ENCODE measurements at places on chromosomes 3 and 15. TPM values are rescaled to one million over a fixed set of nuclear protein-coding genes. Genes with fewer than 3 reads are reported as not detected.
A peak's percentile ranks its signal among the peaks of the same experiment; 100 is the strongest.

DNA sequence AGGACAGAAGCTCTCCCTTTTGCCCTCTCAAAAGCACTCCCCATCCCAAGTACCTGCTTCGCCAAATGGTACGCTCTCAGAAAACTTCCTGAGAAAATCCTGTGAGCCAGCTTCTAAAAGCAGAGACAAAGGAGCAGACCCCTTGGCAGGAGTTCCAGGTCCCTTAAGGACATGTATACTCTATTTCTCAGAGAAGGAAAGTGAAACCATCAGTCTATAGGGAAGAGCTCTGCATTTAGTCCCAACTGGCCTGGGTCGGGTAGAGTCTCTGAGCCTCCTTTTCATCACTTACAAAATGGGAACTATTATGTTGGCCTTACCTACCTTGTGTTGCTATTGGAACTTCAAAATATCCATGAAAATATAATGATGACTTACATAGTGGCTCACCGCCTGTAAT, 19.7 kb downstream of the DAPK2 start:
- DNase-seq, result no peak

ISLR gene
- 16.2 TPM for total RNA-seq

- DNase-seq, result no peak
Observed at GRCh38 chr3:161177991-161178390, 43.1 kb upstream of the NMD3 start.

SRGAP3 gene
- 10.1 TPM for total RNA-seq

NRG4 gene
- total RNA-seq, result not detected

STRC gene
- total RNA-seq, result 0.24 TPM

GRCh38 chr15:79682285-79682684, 214.5 kb downstream of the MTHFS start:
- peak; percentile 76 for DNase-seq

GRCh38 chr3:194197396-194197960, 61.5 kb downstream of the HES1 start:
- DNase-seq, result no peak

GRCh38 chr15:38325648-38325990, 73.0 kb downstream of the SPRED1 start:
- DNase-seq, result no peak

- no peak for DNase-seq
Observed at GRCh38 chr15:96474231-96474664, 143.7 kb downstream of the NR2F2 start.

Measured in cardiac septum (tissue), 1 donor.